ENCODE measurements at places on chromosomes 2 and 18.

DNA sequence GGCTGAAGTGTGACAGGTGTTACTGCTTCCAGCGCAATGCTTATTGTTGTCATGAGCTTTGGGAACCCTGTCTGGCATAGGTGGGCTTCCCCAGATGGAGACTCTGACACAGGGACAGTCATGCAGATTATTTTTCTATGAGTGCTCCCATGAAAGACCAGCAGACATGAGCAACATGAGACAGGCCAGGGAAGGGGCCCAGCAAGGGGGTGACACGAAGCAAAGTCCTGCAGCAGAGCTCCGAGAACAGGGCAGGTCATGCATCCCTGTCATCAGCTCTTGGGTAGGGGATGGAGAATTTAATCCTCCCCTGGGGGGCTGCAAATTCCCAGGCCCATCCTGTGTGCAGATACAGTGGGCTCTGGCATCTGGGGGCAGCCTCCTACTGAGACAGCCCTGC is 77.4 kb downstream of the CTAGE1 start:
- DNase-seq = no peak

- no peak for DNase-seq
Observed at GRCh38 chr2:2107141-2107540, 223.9 kb downstream of the MYT1L start.

GRCh38 chr2:102442967-102443828 is 20.2 kb downstream of the IL18RAP start:
- no peak for DNase-seq

DNA sequence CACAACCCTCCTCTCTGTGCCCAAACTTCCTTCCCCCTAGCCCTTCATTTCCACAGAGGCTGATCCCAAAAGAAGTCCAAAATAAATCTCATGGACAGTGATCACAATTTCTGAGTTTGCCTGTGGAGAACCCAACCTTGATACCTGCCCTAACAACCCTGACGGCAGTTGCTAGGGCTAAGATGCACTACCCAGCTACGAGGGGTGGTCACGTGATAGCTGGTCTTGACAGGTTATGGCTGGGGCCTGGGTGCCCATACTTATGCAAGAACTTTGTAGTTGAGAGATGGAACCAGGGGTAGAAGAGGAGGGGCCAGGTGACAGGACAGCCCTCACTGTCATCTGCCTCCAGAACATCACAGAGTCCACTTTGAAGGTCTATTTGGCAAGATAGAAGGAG is 147.9 kb downstream of the AKAIN1 start:
- DNase-seq = no peak

DNA sequence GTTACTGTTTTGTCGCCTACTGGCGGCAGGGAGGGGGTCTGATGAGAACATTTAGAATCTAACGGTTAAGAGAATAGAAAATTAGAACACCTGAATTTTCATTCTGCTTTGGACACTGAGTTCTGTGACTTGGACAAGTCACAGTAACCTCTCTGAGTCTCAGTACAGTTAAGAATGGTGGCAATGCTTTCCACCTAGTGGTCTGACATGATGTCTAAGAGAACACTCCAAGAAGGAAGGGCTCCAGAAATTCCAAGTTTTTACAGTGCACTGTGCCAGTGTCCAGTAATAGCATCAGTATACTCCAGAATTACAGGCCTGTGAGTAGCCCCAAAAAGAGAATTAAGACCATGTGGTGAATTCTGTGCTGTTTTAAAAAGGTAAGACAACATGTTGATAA is 174.1 kb upstream of the ZFP36L2 start:
- no peak for DNase-seq

DNA sequence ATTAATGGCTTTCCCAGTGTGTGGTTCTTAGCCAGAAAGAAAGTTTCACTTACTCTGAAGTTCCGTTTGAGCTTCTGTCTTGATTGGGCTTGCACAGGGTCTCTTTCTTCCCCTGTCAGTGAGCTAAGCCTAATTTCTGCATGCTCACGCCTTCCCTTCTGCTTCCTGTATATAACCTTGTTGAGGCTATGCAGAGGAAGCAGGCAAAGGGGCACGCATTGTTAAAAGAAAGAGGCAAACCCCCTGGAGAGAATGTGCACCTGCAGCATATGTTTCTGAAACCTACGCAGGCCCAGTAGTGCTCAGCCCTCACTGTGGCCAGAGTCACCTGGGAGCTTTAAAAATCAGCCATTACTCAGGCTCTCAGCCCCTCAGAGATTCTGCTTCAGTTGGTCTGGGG is 14.5 kb upstream of the PLA2R1 start:
- DNase-seq = no peak

GRCh38 chr2:133918141-133918540 is 335.7 kb upstream of the MGAT5 start:
- no peak for DNase-seq

DNA sequence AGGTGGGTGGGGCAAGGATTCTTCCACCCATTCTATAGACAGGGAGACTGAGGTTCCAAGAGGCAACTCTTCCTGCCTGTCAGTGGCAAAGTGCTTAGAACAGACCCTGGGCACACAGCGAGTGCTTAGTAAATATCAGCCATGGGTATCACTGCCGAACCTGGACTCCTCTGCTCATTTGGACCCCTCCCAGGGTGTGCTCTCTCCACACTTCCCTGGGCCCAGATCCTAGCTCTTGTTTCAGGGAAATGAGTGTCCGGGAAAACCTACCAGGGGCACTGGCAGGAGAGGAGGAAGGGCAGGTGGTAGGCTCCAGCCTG is 136.3 kb downstream of the CYP26B1 start:
- DNase-seq = no peak

DNA sequence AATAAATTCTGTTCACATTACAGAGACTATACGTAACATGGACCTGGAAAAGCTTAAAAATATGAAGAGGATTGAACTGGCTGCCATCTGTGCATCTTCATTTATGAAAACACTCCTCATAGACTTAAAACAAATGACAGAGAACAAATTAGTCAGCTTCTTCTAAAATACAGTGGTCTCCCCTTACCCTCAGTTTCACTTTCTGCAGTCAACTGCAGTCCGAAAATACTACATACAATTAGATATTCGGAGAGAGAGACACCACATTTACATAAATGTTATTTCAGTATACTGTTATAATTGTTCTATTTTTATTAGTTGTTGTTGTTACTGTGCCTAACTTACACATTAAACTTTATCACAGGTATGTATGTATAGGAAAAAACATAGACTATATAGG is 6.5 kb downstream of the RNF103 start:
- DNase-seq = no peak

DNA sequence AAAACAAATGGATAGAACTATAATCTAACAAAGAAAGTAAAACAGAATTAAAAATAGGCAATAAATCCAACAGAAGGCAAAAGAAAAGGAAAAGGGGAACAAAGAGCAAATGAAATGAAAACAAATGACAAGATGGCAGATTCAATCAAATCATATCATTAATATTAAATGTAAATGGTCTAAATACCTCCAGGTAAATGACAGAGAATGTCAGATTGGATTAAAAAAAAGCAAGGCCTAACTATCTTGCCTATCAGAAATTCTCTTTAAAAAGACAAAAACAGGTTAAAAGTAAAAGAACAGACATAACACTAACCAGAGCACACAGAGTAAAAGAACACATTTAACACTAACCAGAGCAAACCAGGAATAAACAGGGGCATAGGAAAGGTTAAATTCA is 63.1 kb upstream of the TMEM247 start:
- no peak for DNase-seq

DNA sequence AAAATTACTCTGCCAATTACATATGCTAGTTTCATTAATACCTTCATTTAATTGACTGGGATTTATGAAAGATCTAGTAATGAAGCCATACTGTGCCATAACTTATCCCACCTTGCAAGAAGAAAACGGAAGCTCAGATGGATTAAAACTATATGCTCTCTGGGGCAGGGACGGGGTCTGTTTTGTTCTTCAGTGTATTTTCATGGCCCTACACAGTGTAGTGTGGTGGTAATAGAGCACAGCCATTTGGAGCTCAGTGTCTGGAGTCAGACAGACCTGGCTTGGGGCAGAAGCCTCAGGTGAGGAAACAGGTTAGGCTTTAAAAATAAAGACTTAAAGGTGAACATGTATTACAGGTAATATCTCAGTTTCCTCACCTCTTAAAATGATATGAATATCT is 62.3 kb downstream of the FIGN start:
- no peak for DNase-seq

GRCh38 chr2:71340176-71340575 is 8.6 kb downstream of the ZNF638 start:
- no peak for DNase-seq

GRCh38 chr2:23375448-23375847 is 9.5 kb upstream of the KLHL29 start:
- no peak for DNase-seq

DNA sequence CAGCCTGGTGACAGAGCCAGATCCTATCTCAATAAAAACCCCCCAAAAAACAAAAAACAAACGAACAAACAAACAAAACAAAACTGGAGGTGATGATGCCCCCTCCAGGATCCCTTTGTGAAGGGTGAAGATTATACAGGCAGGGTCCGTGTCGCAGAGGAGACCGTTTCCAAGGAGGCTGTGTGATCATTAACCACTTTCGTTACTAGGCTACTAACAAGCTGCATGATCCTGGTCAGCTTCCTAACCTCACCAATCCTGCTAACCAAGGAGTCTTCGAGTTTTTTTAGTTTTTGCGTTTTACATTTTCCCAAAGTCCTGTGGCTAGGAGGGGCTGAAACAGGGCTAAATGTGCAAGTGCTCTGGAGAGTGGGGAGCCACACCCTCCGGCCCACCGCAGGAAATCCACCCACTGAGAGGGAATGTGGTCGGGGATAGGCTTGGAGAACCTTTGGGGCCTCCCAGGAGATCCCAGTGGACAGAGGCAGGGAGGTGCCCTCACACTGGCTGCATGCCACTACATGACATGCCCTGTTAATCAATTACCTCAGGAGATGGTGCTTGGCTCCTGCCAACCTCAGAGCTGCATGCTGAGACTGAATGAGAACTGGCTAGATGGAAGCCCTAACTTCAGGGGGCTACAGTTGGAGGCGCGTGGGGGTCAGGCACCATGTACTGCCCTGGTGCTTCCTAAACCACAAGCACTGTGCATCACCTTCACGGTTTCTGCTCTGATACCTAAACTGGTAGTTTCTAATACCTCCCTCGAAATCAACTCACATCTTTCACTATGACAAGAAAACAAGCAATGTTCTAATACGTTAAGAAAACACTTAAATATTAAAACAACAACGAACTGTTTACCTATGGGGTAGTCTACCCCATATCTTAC is 67.5 kb upstream of the RGPD5 start:
- DNase-seq = no peak
